Stimulated activated CD8-positive, alpha-beta memory T cell treated with anti-CD3 and anti-CD28 coated beads, Interleukin-4, amount 100 ng/mL, for 24 hours (primary cell): ENCODE measurements at places on chromosomes 1 and 21.

GRCh38 chr1:22056043-22056442, 3.5 kb downstream of the CDC42 start:
- no peak for DNase-seq

DNA sequence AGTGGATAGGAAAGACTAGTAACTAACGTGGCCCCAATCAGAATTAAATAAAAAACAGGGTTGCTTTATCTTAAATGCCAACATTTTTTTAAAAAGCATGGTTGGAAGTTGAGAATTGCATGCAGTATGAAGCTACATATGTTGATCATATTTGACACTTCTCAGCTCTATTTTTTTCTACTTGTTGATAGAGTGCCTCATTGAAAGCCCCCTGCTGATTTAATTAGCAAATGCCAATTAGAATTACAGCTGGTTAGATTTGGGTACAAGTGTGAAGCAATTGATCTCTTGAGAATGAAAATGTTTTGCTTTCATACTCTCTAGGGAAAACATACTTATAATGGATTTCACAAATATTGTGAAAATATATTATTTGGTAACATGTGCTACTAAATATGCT, 40.5 kb downstream of the CHD1L start:
- no peak for DNase-seq

DNA sequence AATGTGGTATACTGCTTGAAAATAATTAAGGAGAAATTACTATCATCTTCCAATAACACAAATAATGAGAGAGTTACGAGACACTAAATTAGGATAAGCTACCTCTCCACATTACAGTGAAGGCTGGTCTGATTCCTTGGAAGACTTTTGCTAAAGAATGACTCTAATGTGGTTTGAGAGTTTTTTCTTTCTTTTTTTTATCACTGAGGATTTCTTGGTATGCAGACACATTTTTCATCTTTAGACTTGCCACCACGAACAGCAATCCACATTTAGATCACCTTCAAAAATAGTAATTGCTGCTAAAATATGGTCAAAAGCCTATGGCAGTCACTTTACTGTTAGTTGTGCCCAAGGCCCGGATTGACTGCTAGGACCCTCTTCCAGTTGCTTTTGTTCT, 16.6 kb upstream of the TMEM35B start:
- no peak for DNase-seq

- DNase-seq: no peak
These were observed 10.8 kb downstream of the FMO5 start for GRCh38 chr1:147214325-147214724.

GRCh38 chr1:4056422-4056821, 156.3 kb upstream of the C1orf174 start:
- no peak for DNase-seq

DNA sequence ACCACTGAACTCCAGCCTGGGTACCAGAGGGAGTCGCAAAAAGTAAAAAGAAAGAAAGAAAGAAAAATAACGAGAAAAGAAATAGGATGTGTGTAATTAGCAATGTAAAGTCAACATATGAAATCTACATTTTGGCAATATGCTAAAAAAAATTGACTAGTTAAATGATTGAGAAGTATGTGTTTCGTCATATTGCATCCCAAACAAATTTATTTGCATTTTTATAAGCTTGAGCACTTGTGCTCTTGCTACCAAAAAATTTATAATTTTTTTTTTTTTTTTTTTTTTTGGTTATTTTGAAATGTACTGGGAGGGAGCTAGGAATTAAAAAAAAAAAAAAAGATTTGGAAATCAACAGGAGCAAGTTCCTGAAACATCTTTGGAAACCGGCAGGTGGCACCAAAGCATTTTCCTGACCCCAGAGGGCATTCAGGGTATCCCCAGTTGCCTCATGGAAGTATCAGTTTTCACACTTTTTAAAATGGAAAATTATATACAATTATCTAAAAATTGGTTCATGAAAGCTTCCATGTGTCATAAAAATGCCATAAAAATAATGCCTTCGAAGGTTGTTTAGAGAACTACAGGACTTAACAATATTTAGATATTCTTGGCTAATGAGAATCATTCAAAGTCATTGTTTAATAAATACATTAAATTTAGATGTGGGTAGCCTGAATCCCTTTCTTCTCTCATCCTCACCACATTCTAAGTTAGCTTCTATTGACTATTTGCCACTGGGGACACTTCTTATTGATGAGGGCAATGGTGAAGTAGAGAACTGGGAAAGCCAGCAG, 4.8 kb upstream of the HEATR1 start:
- DNase-seq: no peak

- DNase-seq: no peak
These were observed 1223.9 kb downstream of the BRINP3 start for GRCh38 chr1:189253601-189254350.

GRCh38 chr1:246034630-246035029, 472.4 kb downstream of the SMYD3 start:
- no peak for DNase-seq

DNA sequence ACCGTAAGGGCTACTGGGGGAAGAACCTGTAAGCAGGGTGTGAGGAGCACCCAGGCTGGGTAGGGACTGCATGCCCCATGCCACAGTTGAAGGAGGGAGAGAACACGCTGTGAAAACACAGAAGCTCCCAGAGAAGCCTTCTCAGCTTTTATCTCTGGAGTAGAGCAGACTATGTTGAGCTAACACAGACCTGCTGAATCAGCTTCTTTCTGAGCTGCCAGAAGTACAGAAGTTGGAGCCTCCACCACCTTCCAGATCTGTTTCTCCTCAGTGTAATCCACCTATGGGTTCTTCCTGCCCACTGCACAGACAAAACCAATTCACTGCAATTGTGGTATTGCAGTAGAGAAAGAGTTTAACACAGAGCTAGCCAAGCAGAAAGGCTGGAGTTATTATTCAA, 5.4 kb downstream of the YBEY start:
- DNase-seq: no peak
